Activated CD4-positive, alpha-beta memory T cell treated with anti-CD3 and anti-CD28 coated beads for 36 hours (primary cell): ENCODE measurements at places on chromosomes 5 and 9. TPM values are rescaled to one million over a fixed set of nuclear protein-coding genes. Genes with fewer than 3 reads are reported as not detected.

DNA sequence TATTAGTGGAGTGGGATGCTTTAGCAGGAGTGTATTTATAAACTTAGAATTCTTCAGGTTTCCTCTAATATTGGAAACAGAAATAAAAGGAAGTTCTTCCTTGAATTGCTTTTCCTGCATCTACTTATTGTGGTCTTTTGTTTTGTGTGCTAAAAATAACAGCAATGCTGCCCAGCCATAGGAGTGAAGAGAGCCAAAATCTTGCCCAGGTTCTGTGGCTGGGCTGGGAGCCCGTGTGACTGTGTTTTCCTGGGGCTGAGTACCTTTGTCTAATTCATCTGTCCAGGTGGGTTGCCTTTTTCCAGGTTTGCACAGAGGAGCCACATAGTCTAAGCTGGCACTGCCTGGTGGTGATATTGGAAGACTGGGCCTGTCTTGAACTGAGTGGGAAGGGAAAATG is 179.7 kb upstream of the ADAMTSL1 start:
- no peak overlapping the region for H3K27ac ChIP-seq
- no peaks in the 10 kb centered on the region for H3K4me1 ChIP-seq
- no peaks in the 10 kb centered on the region for H3K36me3 ChIP-seq
- DNase-seq = no peak
- no peak overlapping the region for H3K4me3 ChIP-seq

ZFP62 gene
- total RNA-seq = 17.9 TPM

SURF2 gene
- total RNA-seq = 12.5 TPM

- H3K27ac ChIP-seq = no peak overlapping the region
- H3K4me3 ChIP-seq = no peak overlapping the region
- DNase-seq = no peak
- H3K4me1 ChIP-seq = no peaks in the 10 kb centered on the region
These were observed 12.4 kb downstream of the SPATA31E1 start for GRCh38 chr9:87894998-87895625.

CLIC3 gene
- 0.61 TPM for total RNA-seq

GRCh38 chr5:110288766-110289511 is 437.5 kb downstream of the TMEM232 start:
- H3K4me3 ChIP-seq = no peak overlapping the region
- no peaks in the 10 kb centered on the region for H3K4me1 ChIP-seq
- no peaks in the 10 kb centered on the region for H3K36me3 ChIP-seq
- DNase-seq = no peak
- no peaks in the 10 kb centered on the region for H3K27me3 ChIP-seq

PRRX2 gene
- 0.86 TPM for total RNA-seq

DNA sequence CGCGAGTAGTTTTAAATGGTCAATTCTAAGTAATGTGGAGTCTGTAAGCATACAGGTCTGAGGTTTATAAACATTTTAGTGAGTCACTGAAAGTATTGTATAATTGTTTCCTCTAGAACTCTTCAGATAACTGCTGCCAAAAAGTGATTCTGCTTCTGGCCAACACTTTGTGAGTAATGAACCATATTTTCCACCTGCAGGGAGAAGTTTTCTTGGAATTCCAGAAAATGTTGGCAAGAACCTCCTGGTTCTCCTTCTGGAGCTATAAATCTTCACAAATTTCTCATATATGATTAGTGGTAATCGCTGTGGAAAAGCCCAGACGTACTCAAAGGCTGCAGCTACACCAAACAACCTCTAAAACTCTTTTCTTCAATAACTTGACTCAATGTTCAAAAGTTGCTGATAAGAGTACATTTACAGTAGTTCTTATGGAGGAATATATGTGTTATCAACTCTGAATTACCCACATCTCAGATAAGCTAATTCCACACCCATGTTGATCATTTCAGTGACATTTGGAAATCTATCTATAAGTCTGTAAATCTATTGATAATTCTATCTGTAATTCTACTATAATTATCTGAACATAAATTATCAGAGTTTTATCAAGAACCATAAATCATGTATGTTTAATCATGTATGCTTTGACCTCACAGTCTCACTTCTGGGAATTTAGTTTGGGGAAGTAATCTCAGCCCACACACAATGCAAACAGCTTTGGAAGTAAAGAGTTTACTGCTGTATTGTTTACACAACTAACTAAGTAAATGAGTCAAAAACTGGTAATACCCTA is 74.1 kb downstream of the FNBP1 start:
- peaks cover 57% of the 10 kb centered on the region for H3K4me1 ChIP-seq
- no peaks in the 10 kb centered on the region for H3K27me3 ChIP-seq
- DNase-seq = no peak
- no peak overlapping the region for H3K4me3 ChIP-seq

C9orf152 gene
- not detected for total RNA-seq

GRCh38 chr9:21762064-21762463 is 40.4 kb upstream of the MTAP start:
- H3K27ac ChIP-seq = no peak overlapping the region
- peaks cover 10% of the 10 kb centered on the region for H3K4me1 ChIP-seq
- DNase-seq = no peak
- no peak overlapping the region for H3K4me3 ChIP-seq
- H3K27me3 ChIP-seq = peaks cover 38% of the 10 kb centered on the region
- H3K36me3 ChIP-seq = no peaks in the 10 kb centered on the region
